Stimulated activated CD4-positive, alpha-beta T cell treated with anti-CD3 and anti-CD28 coated beads, Interleukin-2, amount 100 ng/mL, for 4 hours (primary cell): ENCODE measurements at places on chromosomes 2 and 18.

DNA sequence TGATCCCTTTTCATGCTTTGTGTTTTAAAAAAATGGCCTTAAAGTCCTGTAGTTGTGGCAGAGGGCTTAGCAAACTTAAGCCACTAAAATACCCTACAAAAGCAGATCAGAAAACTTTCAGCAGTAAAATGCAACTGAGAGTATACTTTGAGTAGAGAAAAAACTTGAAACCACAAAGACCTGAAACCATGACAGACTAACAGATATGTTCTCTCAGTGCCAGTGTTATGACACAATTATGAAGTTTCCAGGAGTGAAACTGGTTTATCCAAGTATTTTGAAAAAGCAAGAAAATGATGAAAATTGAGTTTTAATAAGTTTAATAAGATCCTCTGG, 74.5 kb downstream of the SPRED2 start:
- no peak for DNase-seq

- no peak for DNase-seq
Observed at GRCh38 chr2:72981536-72981935, 64.2 kb downstream of the EMX1 start.

DNA sequence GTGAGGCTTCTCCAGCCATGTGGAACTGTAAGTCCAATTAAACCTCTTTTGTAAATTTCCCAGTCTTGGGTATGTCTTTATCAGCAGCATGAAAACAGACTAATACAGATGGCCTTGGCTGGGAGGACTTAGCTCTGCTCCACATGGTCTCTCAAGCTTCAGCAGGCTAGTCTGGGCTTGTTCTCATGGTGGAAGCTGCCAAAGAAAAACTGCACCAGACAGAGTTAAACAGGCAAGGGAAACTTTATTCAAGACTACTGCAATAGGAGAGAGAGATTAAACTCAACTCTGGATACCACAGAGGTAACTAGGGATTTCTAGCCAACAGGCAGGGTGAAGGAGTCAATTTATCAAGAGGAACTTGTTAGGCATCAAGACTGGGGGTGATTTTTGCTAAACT, 142.1 kb downstream of the CABLES1 start:
- no peak for DNase-seq

DNA sequence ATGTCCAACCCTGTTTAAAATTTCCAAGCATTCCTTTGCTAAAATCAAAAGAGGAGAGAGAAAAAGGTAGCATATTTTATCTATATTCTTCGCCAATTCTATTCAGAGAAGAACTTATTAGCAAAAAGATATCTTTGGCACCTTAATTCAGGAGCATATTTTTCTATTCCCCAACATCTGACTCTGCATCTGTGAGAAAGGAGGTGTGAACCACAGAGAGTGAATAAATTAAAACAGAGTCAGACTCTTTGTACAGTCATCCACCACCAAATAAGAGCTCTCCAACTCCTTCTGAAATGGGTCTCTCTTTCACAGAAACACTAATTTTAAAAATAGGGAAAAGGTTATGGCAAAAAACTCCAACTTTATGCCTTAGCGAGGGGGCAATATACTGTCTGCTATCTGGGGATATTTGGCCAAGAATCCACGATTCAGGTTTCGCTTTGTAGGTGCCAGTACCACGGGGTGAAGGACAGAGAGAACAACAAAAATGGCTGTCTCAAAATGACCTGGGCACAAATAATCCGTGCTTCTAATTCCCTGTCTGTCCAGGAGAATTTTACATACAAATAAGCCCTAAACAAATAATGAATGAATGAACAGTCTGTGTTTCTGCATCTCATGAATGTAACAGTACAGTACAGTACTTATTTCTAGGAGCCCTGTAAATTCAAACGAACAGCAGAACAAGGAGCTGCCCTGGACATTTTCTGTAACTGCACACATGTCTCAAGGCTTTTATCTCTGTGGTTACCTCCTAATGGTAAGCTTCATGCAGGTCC, 43.4 kb downstream of the EPB41L3 start:
- no peak for DNase-seq

- no peak for DNase-seq
Observed at GRCh38 chr2:165610591-165611029, 141.1 kb downstream of the CSRNP3 start.

- DNase-seq = no peak
Observed at GRCh38 chr2:214255046-214255445, 155.8 kb upstream of the VWC2L start.

DNA sequence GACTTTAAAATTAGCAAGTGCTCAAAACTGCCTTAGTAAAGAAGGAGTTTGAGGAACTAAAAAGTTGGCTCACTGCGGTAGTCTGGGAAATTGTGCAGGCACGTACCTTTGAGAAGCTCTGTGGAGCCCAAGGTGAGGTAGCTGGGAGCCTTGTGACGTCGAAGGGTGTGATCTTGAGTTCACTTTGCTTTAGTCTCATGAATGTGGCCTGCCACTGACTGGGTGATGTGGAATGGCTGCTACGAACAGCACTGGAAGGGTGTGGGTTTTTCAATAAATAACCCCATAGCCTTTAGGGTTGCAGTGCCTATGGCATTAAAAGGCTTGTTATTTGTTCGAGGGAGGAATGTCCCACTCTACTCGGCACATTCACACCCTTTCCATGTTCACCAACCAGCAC, 312.3 kb downstream of the PRKCE start:
- DNase-seq = no peak

- no peak for DNase-seq
Observed at GRCh38 chr2:136128905-136129304, 11.0 kb upstream of the CXCR4 start.

- no peak for DNase-seq
Observed at GRCh38 chr2:34660741-34661140, 1061.6 kb upstream of the FAM98A start.

DNA sequence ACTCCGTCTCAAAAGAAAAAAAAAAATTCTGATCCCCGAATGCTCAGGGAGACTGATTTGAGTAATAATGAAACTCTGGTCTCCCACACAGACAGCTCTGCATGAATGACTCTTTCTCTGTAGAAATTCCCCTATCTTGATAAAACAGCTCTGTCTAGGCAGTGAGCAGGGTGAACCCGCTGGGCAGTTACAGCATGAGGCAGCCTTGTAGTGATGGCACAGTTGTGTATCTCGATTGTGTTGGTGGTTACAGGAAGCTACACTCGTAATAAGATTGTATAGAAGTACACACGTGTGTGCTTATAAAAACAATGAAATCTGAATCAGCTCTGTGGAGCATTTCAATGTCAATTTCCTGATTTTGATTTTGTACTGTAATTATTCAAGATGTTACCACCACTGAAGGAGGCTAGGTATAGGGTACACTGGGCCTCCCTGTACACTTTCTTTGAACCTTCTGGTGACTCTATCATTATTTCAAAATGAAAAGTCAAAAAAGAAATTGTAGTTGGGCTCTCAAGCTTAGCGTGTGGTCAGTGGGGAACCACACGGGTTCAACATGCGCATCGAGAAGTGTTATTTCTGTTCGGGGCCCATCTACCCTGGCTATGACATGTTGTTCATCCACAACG, 34.9 kb upstream of the ATP8B1 start:
- no peak for DNase-seq

- no peak for DNase-seq
Observed at GRCh38 chr2:56379066-56379465, 195.3 kb downstream of the CCDC85A start.

- no peak for DNase-seq
Observed at GRCh38 chr2:207983641-207984042, 41.7 kb downstream of the PLEKHM3 start.

- DNase-seq = no peak
Observed at GRCh38 chr18:68035774-68036522, 519.4 kb upstream of the DSEL start.

- no peak for DNase-seq
Observed at GRCh38 chr2:6027066-6027465, 334.9 kb downstream of the SOX11 start.

- DNase-seq = peak; percentile 33
Observed at GRCh38 chr2:197904446-197904845, 100.1 kb downstream of the PLCL1 start.

DNA sequence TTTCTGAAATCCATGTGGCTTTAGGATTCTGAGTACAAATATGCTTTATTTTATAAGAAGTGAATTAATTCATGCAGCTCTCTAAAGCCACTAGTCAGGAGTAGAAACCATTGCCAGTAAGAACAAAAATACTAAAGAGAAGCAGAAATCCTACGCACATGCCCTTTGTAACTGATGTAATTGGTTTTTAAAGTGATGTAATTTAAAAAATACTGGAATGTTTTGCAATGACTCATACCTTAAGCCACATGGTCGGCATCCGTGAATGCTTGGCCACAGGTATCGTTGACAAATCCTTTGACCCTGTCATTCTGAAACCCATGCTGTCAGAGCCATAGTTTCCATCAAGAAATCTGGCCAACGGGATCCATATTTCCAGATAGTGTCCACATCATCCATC, 213.3 kb downstream of the ACKR3 start:
- no peak for DNase-seq

GRCh38 chr2:202278036-202278760, 12.6 kb downstream of the NOP58 start:
- DNase-seq = no peak

DNA sequence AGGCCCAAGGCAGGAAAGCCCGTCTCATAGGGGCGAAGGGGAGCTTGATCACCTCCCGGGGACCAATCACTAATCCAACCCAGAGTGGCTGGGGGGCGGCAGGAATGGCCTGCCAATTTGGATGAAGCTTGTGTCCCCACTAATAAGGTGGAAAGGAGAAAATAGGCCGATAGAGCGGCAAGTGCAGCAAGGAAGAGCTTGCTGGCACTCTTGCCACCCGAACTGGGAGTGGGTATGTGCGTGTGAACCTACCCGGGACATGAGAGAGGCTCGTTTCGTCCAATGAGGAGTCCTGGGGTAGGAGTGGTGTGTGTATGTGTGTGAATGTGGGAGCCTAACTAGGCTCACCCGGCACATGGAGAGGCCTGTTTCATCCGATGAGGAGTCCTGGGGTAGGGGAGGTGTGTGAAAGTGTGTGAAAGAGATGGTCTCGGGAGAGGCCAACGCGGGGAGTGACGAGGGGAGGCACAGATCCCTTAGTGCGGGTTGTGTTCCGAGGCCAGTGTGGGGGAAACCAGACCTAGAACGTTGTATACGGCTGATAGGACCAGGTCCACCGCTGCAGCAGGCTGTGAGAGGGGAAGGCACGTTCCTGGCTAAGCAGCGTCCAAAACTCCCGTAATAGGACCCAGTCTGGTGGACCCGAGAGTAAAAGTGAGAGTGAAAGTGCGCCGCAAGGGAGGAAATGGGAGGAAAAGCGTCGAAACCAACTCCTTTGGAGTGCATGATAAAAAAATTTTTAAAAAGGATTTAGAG, 47.1 kb upstream of the SELENOI start:
- DNase-seq = peak; percentile 28

- DNase-seq = no peak
Observed at GRCh38 chr2:106970471-106971261, 84.7 kb upstream of the ST6GAL2 start.

GRCh38 chr2:28349546-28350165, 43.0 kb upstream of the FOSL2 start:
- DNase-seq = no peak

DNA sequence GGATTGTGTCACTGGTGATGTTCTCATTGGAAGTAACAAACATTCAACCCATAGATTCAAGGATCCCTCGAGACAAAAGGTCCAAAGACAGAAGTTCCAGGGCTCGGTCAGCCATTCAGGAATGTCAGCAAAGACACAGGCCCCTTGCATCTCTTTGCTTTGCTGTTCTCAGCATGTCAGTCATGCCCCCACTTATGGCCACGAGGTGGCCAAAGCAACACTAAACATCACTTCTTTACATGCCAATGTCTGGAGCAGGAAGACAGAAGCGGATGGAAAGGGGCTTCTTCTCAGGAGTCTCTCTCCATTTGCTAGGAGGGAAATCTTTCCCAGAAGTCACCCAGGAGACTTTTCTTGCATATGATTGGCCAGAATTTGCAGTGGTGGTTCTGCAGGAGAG, 191.6 kb upstream of the SP5 start:
- no peak for DNase-seq

DNA sequence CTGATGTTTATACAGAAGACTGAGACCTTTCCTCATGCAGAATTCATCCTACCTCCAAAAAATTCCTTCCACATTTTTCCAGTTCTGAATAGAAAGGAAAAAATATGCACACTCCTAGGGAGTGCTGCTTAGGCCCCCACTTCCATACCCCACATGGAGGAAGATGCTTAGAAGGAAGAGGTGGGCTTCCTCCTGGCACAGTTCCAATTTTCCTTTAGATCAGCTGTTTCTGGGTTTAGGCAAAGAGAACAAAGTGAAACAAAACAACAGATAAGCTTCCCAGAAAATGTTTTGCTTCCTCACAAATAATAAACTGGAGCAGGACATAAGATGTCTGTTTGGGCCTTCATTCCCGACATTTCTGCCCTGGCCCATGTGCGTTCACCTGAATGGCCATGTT, 172.6 kb downstream of the PRPF40A start:
- DNase-seq = no peak
